ENCODE measurements at places on chromosomes 12 and 14.

- DNase-seq = no peak
Observed at GRCh38 chr12:30795410-30796312, 40.9 kb upstream of the CAPRIN2 start.

DNA sequence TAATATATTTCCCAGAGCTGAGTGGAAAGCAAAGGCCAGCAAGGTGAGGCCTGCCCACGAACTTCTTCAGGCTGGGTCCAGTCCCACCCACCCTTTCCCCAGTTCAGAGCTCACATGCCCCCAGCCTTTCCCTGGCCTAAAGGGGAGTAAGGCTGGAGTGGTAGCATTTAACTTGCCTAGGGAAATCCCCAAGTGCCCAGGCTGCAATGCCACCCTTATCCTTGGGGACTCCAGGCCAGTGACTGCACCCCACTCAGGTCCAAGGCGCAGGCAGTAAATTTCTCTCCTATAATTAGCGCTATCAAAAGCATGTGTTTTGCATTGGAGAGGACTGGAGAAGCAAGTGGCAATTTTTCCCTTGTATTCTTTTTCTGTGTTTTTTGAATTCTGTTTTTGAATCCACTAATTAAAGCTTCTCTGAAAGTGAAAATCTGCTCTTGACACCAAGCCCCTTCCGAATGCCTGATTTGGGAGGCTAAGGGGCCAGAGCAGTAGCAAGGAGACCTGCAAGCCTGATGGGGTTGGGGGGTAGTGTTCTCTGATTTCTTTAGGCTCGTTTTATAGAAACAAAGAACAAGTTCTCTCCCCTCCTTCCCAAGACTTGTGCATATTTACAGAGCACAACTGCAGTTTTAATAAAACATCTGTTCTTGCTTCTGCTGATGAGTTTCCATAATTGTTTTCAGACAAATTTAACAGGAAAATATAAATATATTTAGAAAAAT is 3.5 kb upstream of the HOXC6 start:
- no peak for DNase-seq

DNA sequence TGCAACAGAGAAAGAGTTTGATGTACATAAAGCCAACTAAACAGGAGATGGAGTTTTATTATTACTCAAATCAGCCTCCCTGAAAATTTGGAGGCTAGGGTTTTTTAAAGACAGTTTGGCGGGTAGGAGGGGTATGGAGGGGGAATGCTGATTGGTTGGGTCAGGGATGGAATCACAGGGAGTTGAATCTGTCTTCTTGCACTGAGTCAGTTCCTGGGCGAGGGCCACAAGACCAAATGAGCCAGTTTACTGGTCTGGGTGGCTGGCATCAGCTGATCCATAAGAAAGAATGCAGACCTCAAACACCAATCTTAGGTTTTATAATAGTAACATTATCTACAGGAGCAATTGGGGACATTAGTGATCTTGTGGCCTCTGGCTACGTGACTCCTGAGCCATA is 64.9 kb downstream of the RIN3 start:
- DNase-seq = no peak

DNA sequence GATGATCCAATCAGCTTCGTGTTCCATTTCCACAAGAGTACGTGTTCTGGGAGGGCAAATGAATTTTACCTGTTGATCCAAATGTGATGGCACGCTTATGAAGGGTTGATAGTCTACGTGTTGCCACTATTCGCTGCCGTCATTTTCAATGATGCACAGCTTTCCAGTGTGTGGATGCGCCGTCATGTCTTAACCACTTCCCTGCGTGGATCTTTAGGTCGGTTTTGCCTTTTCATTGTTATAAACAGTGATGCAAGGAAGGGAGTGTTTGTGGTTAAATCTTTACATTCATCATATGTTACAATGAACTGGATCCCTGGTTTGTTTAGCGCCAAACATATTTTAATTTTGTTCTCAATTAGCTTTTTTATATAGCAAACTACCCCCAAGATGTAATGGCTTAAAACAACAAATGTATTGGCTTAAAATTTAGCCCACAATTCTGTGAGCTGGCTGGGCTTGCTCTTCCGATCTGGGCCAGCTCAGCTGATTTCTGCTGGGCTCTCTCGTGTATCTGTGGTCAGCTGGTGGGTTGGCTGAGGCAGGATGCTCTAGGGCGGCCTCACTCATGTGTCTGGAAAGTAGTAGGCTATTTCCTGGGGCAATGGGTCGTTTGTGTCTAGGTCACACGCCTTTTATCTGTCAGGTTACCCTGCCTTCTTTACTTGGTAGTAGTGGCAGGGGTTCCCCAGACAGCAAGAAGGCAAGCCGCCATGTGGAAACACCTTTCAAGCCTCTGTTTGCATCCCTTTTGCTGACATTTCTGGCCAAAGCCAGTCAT is 176.7 kb downstream of the CRADD start:
- DNase-seq = no peak

DNA sequence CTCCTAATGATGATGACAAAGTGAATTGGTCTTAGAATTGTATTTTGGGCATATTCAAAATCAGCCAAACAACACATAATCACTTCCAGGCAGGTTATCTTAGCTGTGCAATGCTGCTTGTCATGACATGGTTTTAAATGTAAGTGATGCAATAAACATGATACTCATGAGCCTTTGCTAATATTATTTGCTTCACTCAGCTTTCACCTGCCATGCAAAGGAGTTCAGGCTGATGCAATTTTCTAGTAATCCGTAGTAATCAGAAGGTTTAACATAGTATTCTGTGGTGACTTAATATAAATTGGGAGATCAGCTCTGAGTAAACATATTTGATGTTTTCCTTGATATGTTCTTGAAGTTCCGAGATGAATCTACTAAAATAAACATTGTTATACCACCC is 29.1 kb downstream of the TMEM260 start:
- no peak for DNase-seq

GRCh38 chr14:37027188-37027824 is 145.1 kb downstream of the SLC25A21 start:
- no peak for DNase-seq

DNA sequence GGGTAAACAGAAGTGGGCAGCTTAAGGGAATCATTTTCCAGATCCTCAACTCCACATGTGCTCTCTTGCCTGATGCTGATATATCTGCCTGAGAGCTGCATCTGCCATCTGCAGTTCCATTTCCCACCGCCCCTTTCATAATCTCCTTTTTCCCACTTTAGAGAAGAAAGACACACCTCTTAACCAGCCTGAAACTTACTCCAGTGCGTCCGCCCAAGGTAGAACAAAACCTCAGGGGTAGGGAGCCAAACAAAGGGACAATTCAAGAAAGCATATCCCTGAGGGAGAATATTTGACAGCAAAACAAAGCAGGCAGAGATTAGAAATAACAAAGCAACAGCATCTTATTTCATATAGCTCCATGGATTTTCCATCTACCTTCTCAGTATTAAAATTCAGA is 4.3 kb downstream of the MDM1 start:
- no peak for DNase-seq

GRCh38 chr12:27142101-27142721 is 59.8 kb upstream of the C12orf71 start:
- peak; percentile 7 for DNase-seq

DNA sequence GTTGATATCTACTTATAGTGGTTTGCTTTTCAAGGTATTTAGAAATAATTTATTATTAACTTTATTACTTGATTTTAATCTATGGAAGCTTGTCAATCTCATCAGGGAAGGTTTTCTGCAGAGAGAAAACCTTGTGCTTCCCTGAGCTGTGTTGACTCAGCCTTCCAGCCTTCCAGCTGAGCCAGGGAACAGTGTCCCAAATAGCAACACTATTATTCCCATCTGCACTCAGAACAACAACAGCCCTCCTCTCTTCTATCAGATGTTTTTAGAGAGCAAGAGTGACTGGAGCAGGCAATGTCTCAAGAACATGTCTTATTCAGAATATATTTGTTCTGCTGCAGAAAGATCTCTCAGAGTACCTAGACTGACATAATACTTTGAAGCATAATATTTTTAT is 389.9 kb upstream of the GARIN6 start:
- DNase-seq = no peak

GRCh38 chr12:27911397-27911796 is 61.1 kb downstream of the PTHLH start:
- no peak for DNase-seq
